Neural crest cell (in vitro differentiated cells): ENCODE measurements at places on chromosomes 11 and 22. TPM values are rescaled to one million over a fixed set of nuclear protein-coding genes. Genes with fewer than 3 reads are reported as not detected.

Gene TEF
- 9.3 and 13.6 TPM in 2 replicates for total RNA-seq

- H3K36me3 ChIP-seq: no peaks in the 10 kb centered on the region
- no peak overlapping the region for H3K4me3 ChIP-seq
- H3K27me3 ChIP-seq: peaks cover 13% of the 10 kb centered on the region
- peaks cover 5% of the 10 kb centered on the region for H3K4me1 ChIP-seq
- H3K27ac ChIP-seq: no peak overlapping the region
Measured at GRCh38 chr22:48071828-48072227, 1309.4 kb downstream of the TBC1D22A start.

- peaks cover 8% of the 10 kb centered on the region for H3K27me3 ChIP-seq
- H3K36me3 ChIP-seq: no peaks in the 10 kb centered on the region
- DNase-seq: no peak
- H3K4me3 ChIP-seq: no peak overlapping the region
- H3K27ac ChIP-seq: no peak overlapping the region
Measured at GRCh38 chr11:72548463-72548862, 114.1 kb upstream of the CLPB start.

Gene BLID
- not detected in 2 replicates for total RNA-seq

Gene APLNR
- total RNA-seq: 3.0 and 3.9 TPM in 2 replicates

- DNase-seq: peak; percentile 86
- no peaks in the 10 kb centered on the region for H3K27me3 ChIP-seq
- peak within 1 kb of the TSS; percentile 94 for H3K27ac ChIP-seq
- H3K4me1 ChIP-seq: peaks cover 30% of the 10 kb centered on the region
- peak within 1 kb of the TSS; percentile 98 for H3K4me3 ChIP-seq
- peaks cover 2% of the 10 kb centered on the region for H3K36me3 ChIP-seq
Measured at GRCh38 chr11:68903288-68904247, at the start of the genes IGHMBP2 and MRPL21. Gene IGHMBP2 (plus strand): TSS chr11:68903891. CDS start chr11:68903953, 62 bp downstream. Gene MRPL21 (minus strand): TSS chr11:68903832. CDS start chr11:68903810, 22 bp downstream.

DNA sequence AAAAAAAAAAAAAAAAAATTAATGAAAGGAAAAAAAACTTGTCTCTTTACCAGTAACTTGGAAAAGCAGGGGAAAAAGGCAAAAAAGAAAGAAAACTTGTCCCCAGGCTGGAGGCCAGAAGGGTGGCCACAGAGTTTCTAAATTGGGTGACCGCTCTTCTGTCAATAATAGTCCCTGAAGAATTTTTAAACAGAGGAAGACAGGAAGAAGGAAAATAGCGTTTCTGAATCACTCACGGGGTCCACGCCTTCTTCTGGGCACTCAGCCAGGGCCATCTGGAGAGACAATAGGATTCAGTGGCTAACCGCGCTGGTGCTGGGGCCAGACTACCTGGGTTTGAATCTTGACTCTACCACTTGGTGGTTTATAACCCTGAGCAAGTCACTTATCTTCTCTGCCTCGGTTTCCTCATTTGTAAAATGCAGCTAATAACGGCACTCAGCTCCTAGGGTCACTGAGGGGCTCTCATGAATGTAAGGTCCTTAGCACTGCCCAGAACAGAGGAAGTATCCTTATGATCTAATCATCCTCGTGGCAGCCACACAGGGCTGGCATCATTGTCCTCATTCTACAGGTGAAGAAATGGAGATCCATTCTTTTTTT lies 7.0 kb downstream of the C11orf86 start:
- H3K36me3 ChIP-seq: no peaks in the 10 kb centered on the region
- no peak overlapping the region for H3K27ac ChIP-seq
- H3K4me3 ChIP-seq: no peak overlapping the region
- no peaks in the 10 kb centered on the region for H3K27me3 ChIP-seq
- no peaks in the 10 kb centered on the region for H3K4me1 ChIP-seq
